Natural killer cell (primary cell): ENCODE measurements at places on chromosomes 1 and 21.

GRCh38 chr1:51299981-51300670 lies 30.2 kb downstream of the TTC39A start:
- no peak overlapping the region for H3K4me3 ChIP-seq
- DNase-seq = no peak
- H3K4me1 ChIP-seq = peaks cover 13% of the 10 kb centered on the region

DNA sequence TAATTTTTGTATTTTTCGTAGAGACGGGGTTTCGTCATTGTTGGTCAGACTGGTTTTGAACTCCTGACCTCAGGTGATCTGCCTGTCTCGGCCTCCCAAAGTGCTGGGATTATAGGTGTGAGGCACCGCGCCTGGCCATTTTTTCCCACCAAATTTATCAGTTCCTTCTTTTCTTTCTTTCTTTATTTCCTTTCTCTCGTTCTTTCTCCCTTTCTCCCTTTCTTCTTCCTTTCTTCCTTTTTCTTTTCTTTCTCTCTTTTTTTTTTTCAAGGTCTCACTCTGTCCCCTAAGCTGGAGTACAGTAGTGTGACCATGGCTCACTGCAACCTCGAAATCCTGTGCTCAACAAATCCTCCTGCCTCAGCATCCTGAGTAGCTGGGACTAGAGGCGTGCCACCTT lies 26.4 kb downstream of the MFSD2A start:
- no peak overlapping the region for H3K4me3 ChIP-seq
- H3K36me3 ChIP-seq = no peaks in the 10 kb centered on the region
- no peak for DNase-seq
- H3K4me1 ChIP-seq = no peaks in the 10 kb centered on the region

DNA sequence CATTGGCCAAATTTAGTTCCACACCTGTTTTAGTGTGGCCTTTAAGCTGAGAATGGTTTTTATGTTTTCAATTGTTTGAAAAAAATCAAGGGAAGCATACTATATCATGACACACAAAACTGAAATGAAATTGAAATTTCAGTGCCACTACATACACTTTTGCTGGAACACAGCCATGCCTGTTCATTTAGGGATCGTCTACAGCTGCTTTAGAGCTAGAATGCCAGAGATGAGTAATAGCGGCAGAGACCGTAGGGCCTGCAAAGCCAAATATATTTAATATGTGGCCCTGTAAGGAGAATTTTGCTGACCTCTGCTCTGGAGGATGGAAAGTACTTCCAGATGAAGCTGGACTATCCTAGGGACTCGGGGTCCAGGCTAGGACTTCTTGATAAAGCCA lies 62.5 kb upstream of the LYST start:
- DNase-seq = no peak
- H3K27me3 ChIP-seq = no peaks in the 10 kb centered on the region
- no peak overlapping the region for H3K27ac ChIP-seq
- no peak overlapping the region for H3K4me3 ChIP-seq

- no peaks in the 10 kb centered on the region for H3K27me3 ChIP-seq
- no peaks in the 10 kb centered on the region for H3K4me1 ChIP-seq
- H3K36me3 ChIP-seq = peaks cover 39% of the 10 kb centered on the region
- no peak for DNase-seq
Observed at GRCh38 chr1:51421964-51422363, 91.6 kb upstream of the TTC39A start.

DNA sequence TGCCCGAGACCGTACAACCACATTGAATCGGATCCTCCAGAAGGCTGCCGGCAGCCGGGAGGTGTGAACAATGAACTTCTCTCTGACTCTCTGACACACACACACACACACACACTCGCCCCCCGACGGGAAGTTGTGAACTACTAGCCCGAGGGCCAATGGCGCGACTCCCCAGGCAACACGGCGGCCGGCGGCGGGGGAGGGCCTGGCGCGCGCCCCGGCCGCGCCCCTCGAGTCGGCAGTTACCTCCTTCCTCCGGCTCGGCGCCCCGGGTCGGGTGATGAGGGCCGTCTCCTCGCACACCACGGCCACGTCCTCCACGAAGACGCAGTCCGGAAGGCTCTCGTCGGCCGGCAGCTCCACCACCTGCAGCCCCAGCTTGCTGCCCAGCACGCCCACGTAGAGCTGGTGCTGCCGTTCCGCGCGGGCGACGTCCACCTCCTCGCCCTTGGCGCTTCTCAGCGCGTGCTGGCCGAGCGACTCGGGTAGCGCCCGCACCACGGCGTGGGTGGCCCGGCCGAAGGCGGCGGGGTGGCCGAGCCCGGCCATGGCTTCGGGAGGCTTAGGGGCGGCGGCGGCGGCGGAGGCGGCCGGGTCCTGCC lies 361 bp downstream of the DDAH1 start:
- DNase-seq = peak; percentile 5
- H3K4me1 ChIP-seq = peaks cover 8% of the 10 kb centered on the region
- H3K27ac ChIP-seq = no peak overlapping the region

DNA sequence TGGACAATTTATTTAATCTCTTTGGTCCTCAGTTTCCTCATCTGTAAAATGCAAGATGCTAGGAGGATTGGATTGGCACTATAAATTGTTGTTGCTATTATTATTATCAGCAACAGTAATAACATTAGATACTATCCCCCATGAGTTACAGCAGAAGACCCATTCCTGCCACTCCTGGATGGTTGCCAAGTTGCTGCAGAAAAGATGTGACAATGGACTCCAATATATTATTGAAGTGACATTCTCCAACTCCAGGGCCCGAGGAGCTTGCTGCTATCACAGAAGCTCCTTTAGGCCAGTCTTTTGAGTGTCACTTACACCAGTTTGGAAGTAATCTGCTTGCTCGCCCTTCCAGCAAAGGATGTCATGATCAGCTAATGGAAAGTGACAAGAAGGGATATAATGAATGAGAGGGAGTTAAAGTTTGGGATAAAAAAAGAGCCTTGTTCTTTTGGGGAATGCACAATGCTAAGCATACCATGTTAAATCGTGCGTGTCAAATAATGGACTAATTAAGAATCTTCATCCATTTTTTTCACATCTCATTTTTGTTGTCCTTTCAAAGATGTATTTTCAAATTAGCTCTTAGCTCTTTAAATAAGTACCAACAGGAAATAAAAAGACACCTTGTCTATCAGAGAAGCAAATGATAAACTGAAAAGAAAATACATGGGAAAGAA lies 19.5 kb upstream of the PROX1 start:
- peaks cover 2% of the 10 kb centered on the region for H3K27me3 ChIP-seq
- H3K27ac ChIP-seq = no peak overlapping the region
- H3K4me1 ChIP-seq = no peaks in the 10 kb centered on the region
- H3K4me3 ChIP-seq = no peak overlapping the region

DNA sequence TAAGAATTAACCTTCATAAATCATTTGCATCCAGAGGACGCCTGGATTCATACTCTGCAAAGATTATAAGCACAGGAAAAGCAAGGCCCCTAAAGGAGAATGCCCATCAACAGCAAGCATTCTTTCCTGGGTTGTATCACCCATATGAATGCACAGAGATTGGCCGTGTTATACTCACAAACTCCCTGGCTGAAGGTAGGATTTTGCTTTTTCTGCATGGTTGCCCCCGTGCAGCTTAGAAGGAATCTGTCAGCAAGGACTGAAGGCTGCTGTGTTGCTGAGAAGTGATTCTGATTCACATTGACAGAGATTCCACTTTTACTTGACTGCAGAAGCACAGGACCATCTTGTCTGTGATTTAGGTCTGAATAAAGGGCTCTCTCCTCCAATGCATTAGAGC lies 283.0 kb downstream of the LRRIQ3 start:
- no peak overlapping the region for H3K27ac ChIP-seq
- no peak overlapping the region for H3K4me3 ChIP-seq
- H3K27me3 ChIP-seq = no peaks in the 10 kb centered on the region
- no peaks in the 10 kb centered on the region for H3K36me3 ChIP-seq

DNA sequence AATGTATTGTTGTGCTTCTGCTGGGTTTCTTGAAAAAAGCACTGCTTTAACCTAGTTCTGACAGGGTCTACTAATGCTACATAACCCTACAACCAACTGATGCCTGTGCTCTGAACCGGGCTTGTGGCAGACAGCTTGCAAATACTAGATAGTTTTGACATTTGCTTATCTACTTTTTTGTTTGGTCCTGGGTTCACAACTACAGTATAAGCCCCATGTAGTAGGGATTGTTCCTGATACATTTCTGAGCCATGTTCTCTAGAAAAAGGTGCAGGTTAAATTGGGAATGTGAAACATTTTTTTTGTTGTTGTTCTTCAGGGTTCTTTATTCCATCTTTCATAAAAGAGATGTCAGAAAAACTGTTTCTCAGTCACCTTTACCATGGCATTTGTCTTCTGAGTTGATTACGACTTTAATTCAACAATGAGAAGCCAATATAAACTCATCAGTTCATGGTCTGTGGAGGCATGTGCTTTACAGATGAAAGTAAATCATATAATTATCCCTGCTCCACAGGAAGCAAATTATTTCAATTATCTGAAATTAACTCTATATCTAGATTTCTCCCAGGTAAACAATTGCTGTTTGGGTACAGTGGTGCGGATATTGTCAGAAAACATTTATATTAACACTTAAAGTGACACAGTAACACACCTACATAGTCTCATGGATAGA lies 22.0 kb downstream of the OLFM3 start:
- no peak overlapping the region for H3K27ac ChIP-seq
- no peaks in the 10 kb centered on the region for H3K27me3 ChIP-seq

- no peaks in the 10 kb centered on the region for H3K36me3 ChIP-seq
- no peak overlapping the region for H3K27ac ChIP-seq
- no peaks in the 10 kb centered on the region for H3K4me1 ChIP-seq
Observed at GRCh38 chr1:94281361-94282142, 44.2 kb upstream of the ARHGAP29 start.

DNA sequence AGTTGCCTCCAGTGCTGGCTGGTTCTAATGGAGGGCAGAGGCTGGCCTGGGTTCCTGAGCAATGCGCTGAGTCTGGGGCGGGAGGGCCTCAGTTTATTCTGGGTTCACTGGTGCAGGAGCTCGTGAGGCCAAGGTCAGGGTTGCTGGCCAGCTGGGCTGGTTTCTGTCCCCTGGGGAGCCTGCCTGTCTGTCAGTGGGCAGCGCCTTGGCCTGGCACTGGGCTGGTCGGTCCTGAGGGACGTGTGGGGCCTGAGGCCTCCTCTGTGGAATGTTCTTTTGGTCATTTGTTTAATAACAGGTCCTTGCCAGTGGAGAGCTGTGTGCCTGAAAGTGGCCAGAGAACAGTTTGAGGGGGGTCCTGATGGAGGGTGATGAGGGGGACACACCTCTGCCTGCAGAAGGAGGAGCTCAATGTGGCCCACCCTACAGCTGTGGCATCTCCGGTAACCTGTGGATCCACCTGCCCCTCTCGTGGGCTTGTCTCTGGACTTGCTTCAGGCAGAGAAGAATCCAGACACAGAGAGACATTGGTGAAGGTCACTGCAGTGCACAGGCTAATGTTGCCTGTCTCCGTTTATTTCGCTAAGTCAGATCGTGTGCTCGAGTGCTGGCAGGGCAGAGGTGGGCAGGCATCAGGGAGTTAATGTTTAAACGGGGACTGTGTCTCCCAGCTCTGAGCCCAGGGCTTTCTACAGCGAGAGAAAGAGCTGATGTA lies 34.6 kb downstream of the COQ8A start:
- no peak overlapping the region for H3K4me3 ChIP-seq
- no peak overlapping the region for H3K27ac ChIP-seq
- no peaks in the 10 kb centered on the region for H3K27me3 ChIP-seq
- H3K4me1 ChIP-seq = no peaks in the 10 kb centered on the region
- peaks cover 8% of the 10 kb centered on the region for H3K36me3 ChIP-seq

GRCh38 chr1:215887627-215888026 lies 320.5 kb downstream of the KCTD3 start:
- H3K4me1 ChIP-seq = no peaks in the 10 kb centered on the region
- H3K27me3 ChIP-seq = no peaks in the 10 kb centered on the region
- no peaks in the 10 kb centered on the region for H3K36me3 ChIP-seq
- no peak for DNase-seq
- no peak overlapping the region for H3K4me3 ChIP-seq
- H3K27ac ChIP-seq = no peak overlapping the region

- H3K27me3 ChIP-seq = no peaks in the 10 kb centered on the region
- no peak for DNase-seq
- H3K36me3 ChIP-seq = no peaks in the 10 kb centered on the region
- no peak overlapping the region for H3K4me3 ChIP-seq
Observed at GRCh38 chr21:46620846-46621245, 14.6 kb upstream of the PRMT2 start.

- H3K4me3 ChIP-seq = no peak overlapping the region
- no peak for DNase-seq
- H3K36me3 ChIP-seq = no peaks in the 10 kb centered on the region
- H3K4me1 ChIP-seq = no peaks in the 10 kb centered on the region
- H3K27ac ChIP-seq = no peak overlapping the region
- peaks cover 6% of the 10 kb centered on the region for H3K27me3 ChIP-seq
Observed at GRCh38 chr1:181319907-181320306, 163.4 kb upstream of the CACNA1E start.

DNA sequence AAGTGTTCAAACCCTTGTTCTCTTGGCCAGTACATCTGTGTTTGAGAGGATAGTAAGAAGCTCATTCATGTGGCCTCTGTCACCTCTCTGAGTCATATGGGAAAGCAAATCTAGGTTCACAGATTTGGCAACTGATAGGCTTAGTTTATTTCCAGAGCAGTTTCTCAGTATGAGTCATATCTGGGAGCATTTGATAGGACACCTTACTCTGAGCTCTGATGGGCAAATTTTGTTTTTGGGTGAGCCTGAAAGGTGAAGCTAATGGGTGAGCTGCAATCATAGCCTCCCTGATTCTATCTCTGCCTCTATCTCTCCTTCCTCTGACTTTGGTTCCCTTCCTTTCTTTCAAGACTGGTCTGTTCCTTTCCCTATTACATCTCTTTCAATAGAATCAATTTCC lies 134.4 kb downstream of the S1PR1 start:
- H3K36me3 ChIP-seq = no peaks in the 10 kb centered on the region
- H3K4me3 ChIP-seq = no peak overlapping the region
- no peak overlapping the region for H3K27ac ChIP-seq
- H3K4me1 ChIP-seq = no peaks in the 10 kb centered on the region

GRCh38 chr1:110390096-110390495 lies 730 bp downstream of the SLC16A4 start:
- H3K27me3 ChIP-seq = no peaks in the 10 kb centered on the region
- DNase-seq = no peak
- no peak overlapping the region for H3K4me3 ChIP-seq
- no peaks in the 10 kb centered on the region for H3K4me1 ChIP-seq
- peaks cover 4% of the 10 kb centered on the region for H3K36me3 ChIP-seq

DNA sequence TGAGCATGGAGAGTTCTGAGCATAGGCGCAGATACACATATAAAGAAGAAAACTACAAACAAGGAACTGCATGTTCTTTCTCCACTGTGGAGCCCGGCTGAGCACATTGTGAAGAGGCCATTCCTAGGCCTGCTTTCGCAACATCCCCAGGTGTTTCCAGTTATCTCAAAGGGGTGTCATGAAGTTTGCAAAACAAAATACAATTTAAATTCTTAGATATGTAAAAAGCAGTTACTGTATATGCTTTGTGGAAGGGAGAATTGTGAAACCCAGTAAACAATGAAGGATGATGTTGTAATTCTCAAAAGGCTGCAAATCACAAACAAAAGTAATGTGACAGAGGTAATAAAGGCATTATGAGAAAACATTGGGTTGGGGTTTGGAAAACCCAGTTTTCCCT lies 98.6 kb upstream of the ZNF644 start:
- DNase-seq = no peak
- no peaks in the 10 kb centered on the region for H3K36me3 ChIP-seq
- no peaks in the 10 kb centered on the region for H3K27me3 ChIP-seq
- H3K4me1 ChIP-seq = peaks cover 34% of the 10 kb centered on the region
- no peak overlapping the region for H3K4me3 ChIP-seq

- peaks cover 14% of the 10 kb centered on the region for H3K4me1 ChIP-seq
- H3K27me3 ChIP-seq = no peaks in the 10 kb centered on the region
- DNase-seq = no peak
- no peak overlapping the region for H3K4me3 ChIP-seq
Observed at GRCh38 chr1:114467491-114467890, 43.5 kb downstream of the TRIM33 start.
